ENCODE measurements at places on chromosomes 4 and X.
A peak's percentile ranks its signal among the peaks of the same experiment; 100 is the strongest.

GRCh38 chr4:117425636-117426035, 340.3 kb upstream of the TRAM1L1 start:
- no peak for DNase-seq

DNA sequence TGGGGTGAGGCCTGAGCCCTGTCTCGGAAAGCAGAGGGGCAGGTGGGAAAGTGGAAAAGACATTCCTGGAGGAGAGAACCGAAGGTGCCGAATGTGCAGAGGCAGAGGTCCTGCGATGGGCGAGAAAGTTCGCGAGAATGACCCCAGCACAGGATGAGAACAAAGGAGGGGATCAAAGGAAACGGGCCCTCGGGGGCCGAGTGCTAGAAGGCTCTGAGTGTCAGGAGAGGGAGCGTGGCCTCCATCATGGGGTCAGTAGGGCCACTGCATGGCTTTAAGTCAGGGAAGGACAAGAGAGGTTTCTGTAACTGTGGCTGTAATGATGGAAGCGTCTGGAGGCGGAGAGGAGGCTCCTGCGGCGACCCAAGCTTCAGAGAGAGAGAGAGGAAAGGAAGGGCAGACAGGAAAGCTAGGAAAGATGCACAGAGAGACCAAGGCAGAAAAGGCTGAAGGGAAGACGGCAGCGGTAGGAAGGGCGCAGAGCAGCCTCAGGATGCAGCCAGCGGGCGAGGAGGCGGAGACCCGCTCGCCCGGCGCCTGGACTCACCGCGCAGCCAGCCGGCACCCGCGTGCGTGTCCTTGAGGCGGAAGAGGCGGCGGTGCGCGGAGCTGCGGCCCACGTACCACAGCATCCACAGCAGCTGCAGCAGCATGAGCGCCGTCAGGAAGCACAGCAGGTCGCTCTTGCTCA, 669 bp downstream of the OTOP1 start:
- DNase-seq = no peak

- DNase-seq = peak; percentile 14
Observed at GRCh38 chrX:47746446-47746845, 87.5 kb upstream of the UXT start.

- no peak for DNase-seq
Observed at GRCh38 chr4:48792348-48793006, 12.4 kb upstream of the FRYL start.

- no peak for DNase-seq
Observed at GRCh38 chrX:24391389-24391788, 30.9 kb downstream of the SUPT20HL1 start.

DNA sequence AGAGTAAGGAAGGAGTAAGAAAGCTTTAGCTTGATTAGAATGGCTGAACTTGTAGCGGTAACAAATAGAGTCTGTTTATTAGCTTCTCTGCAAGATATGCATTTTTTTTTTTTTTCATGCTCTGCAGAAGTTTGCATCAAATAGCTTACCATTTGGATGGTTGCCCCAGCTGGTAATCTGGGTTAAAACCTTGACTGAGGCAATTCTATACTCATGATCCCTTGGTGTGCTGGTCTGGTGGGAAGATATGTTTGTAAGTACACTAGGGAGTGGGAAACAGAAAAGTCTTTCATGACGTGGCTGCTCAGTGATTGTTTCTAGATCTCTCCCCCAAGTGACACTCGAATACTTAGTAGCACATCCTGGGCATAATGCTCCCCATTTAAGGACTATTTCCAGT, 32.1 kb downstream of the SEPTIN11 start:
- DNase-seq = no peak

- no peak for DNase-seq
Observed at GRCh38 chrX:17027931-17028330, 81.5 kb downstream of the REPS2 start.

DNA sequence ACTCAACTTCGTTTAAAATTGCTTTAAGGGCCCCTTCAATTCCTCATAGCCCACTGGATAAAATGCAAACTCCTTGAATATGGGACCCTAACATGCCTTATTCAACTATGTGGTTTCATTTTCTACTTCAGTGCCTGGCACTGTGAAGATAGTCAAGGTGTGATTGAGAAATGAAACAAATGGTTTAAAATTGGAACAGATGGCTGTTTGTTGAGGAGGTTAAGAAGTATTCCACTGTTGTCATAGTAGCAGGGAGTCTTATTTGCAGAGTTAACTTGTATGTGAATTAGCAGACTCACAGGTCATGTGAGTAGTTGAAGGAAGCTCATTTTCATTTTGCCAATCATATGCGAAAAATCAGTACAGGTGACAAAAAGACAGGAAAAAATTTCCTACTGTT, 593.3 kb downstream of the KCTD8 start:
- DNase-seq = no peak

DNA sequence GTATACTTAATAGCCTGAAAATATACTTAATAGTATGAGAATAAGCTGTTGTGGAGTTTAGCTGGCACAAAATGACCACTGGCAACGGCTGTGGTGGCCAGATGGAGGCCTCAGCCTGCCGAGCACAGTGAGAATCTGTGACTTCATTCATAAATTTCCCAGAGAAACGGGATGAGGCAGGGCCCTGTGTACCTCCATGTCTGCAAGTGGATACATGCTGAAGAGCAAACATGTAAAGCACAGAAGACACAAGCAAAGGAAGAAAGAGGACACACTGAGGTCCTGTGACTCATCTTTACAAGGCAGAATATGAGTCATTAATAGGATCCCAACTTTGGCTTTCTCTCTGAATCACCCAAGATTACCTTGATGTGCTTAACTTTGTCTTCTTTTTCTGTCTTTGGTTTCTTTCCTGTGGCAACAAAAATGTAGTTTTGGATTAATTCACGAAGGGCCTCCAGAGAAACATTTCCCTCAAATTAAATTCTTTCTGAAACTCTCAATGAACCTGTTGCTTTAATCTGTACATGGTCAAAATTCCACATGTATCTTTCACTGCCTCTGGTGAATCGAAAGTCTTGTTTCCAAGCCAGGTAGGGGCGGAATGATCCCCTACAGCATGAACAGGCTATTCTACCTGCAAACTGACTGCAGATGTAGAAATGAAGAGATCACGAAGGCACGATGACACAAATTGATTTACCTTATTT, 56.4 kb downstream of the IRF2 start:
- peak; percentile 60 for DNase-seq

DNA sequence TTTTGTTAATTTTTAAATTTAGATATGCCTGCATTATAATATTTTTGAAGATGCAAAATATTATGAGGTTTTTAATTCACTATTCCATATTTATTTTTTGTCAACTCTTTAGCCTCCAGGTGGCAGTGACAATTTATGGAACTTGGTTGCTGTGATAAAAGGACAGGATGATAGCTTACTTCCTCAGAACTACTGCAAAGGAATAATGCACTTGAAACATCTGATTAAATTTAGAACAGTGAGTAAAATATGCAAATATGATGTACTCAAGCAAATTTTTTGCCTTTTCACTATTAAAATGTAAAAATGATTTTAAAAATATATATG, 45.1 kb downstream of the SPATA4 start:
- DNase-seq = peak; percentile 8

DNA sequence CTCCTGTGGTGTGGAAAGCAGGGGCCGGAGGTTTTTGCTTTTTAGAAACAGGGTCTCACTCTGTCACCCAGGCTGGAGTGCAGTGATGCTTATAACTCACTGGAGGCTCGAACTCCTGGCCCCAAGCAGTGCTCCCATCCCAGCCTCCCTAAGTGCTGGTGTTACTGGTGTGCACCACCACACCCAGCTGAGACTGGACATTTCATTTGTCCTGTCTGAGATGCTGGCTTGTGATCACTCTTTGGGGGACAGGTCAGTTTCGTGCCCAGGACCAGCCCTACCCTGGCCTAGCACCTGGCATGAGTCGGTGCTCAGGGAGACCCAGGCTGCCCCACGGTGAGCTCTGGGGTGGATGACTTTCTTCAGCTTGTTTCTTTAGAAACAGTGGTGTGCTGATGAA, 11.3 kb downstream of the PSAPL1 start:
- no peak for DNase-seq

GRCh38 chrX:10156199-10157031, at the start of gene CLCN4:
CLCN4 (plus strand) TSS chrX:10156975; CDS start chrX:10185033, 28,058 bp downstream.
- DNase-seq = peak; percentile 64

- DNase-seq = no peak
Observed at GRCh38 chr4:24720979-24721378, 74.4 kb upstream of the SOD3 start.

DNA sequence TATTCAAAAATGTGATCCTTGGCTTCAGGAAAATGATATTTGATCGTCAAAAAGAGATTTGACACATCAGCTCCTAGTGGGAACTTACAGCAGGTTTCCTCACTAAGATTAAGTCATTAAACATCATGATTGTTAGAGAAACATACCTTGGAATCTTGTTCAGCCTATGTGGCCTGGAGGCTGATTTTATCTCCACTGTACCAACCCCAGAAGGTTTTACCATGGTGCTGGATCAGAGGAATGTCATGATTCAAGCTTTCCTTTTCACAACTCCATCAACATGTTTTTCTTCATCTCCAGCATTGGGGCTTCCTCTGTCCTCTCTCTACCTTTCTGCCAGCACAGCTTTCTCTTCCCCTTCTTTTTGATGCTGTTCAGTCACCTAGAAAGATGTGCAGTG, 68.4 kb upstream of the MID1IP1 start:
- no peak for DNase-seq

GRCh38 chr4:182010876-182011275, 232.3 kb upstream of the TENM3 start:
- DNase-seq = no peak

GRCh38 chr4:85448906-85449890, 25.8 kb upstream of the ARHGAP24 start:
- DNase-seq = no peak

GRCh38 chr4:71550220-71551165, 211.7 kb downstream of the SLC4A4 start:
- DNase-seq = no peak

DNA sequence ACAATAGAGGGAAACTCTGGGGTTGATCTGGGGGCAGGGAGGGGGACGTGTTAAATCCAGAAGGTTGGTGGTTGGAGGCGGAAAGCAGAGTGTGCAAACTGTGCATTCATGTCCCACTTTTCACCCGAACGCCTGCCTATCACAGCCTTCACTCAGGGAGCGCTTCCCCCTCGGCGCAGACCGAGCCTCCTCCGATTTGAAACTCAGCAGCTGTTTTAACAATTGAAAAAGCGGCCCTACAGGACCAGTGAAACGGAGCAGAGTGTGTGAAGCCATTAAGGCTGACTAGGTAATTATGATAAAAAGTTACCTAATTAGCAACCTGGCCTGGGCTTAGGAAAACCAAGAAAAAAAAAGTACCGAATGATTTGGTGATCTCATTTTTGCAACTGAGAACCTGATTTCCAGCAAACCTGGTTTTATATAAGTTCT, 685 bp upstream of the NDNF start:
- no peak for DNase-seq

DNA sequence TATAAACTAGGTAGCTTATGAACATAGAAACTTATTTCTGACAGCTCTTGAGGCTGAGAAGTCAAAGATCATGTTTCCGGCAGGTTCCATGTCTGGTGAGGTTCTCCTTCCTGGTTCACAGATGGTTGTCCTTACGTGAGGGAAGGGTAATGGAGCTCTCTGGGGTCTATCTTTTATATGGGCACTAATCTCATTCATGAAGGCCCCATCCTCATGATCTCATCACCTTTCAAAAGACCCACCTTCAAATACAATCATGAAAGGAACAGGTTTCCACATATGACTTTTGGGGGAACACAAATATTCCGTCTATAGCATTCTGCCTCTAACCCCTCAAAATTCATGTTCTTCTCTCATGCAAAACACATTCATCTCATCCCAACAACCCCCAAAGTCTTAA, 264.7 kb downstream of the PTTG2 start:
- no peak for DNase-seq

- peak; percentile 5 for DNase-seq
Observed at GRCh38 chrX:111375747-111376146, 36.2 kb downstream of the DCX start.

DNA sequence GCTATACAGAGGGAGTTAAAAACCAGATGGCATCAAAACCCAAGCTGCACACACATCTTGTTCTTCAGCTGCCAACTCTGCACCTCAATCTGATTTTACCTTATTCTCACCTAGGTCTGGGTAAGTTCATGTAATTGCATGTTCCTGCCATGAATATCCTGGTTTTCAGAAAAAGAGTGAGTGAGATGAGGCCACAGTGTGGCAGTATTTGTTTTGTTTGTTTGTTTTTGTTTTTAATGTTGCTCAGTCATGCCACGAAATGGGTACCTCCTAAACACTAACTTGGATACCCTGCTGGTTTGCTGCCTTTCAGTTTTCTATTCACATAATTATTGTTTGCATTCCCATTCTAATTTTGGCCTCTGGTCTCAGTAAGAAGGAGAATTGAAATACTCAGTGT, 22.5 kb downstream of the TMEM164 start:
- no peak for DNase-seq

DNA sequence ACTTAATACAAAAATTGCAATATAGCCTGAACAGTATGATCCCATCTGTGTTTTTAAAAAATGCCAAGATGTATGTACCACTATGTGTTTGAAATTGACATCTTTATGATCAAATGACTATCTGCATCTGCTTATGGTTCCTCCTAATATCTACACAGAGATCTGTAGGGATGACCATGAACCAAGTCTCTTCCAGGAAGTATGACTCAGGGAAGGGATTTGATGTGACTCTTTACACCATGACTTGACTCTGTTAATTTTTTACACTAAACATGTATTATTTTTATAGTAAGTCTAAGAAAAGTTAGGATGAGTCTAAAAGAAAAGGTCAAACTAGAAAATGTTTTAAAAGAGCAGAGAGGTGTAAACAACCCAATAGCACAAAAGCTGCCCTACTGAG, 164.0 kb downstream of the SH3KBP1 start:
- DNase-seq = no peak

GRCh38 chr4:184039963-184040383, 134.9 kb downstream of the STOX2 start:
- DNase-seq = no peak

DNA sequence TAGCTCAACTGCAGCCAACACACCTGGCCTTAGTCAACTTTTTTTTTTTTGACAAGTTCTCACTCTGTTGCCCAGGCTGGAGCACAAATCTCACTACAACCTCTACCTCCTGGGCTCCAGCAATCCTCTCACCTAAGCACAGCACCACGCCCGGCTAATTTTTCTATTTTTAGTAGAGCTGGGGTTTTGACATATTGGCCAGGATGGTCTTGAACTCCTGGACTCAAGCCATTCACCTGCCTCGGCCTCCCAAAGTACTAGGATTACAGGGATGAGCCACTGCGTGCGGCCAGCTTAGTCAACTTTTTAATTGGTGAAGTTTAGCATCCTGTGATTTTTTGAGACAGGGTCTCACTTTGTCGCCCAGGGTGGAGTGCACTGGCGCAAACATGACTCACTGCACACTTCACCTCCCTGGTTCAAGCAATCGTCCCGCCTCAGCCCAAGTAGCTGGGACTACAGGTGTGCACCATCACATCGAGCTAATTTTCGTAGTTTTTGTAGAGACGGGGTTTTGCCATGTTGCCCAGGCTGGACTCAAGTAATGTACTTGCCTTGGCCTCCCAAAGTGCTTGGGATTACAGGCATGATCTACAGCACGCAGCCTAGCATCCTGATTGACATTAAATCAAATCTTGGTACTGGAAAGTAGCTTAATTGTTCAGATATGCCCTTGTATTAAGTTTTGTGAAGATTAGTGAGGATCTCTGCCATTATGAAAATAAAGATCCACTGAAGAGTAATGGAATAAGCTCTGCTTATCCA, 8.3 kb downstream of the HNRNPDL start:
- no peak for DNase-seq

- no peak for DNase-seq
Observed at GRCh38 chrX:20402956-20403355, 136.2 kb upstream of the RPS6KA3 start.
